AG04450 (cell line): ENCODE measurements at places on chromosomes 1 and 21. TPM values are rescaled to one million over a fixed set of nuclear protein-coding genes. Genes with fewer than 3 reads are reported as not detected.

DNA sequence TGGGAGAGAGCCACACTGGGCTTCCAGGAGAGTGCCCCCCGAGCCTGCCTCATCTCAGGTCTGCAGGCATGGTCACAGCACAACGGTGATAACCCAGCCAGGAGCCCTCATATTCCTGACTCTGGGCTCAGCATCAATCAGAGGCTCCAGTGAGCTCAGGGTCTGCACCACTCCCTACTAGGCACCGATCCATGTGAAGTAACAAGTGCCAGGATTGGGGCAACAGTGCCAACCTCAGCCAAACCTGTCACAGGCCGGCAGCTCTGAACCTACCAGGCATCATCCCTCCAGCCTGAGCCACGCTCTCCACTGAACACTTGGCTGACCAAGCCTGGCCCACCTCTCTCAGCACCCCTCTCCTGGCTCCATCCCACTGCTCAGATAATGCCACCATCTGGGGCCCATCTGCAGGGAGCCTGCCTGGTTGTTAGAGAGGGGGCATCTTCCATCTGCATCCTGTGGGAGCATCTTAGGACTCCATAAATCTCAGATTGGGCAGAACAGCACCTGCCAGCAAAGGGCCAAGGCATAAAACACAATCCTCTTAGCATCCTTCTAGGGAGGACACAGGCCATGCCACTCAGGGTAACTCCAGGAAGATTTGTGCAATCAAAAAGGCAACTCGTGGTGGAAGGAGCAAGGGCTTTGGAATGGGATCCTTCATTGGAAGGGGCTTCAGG, 213.7 kb upstream of the CSF3R start:
- DNase-seq = no peak

DNA sequence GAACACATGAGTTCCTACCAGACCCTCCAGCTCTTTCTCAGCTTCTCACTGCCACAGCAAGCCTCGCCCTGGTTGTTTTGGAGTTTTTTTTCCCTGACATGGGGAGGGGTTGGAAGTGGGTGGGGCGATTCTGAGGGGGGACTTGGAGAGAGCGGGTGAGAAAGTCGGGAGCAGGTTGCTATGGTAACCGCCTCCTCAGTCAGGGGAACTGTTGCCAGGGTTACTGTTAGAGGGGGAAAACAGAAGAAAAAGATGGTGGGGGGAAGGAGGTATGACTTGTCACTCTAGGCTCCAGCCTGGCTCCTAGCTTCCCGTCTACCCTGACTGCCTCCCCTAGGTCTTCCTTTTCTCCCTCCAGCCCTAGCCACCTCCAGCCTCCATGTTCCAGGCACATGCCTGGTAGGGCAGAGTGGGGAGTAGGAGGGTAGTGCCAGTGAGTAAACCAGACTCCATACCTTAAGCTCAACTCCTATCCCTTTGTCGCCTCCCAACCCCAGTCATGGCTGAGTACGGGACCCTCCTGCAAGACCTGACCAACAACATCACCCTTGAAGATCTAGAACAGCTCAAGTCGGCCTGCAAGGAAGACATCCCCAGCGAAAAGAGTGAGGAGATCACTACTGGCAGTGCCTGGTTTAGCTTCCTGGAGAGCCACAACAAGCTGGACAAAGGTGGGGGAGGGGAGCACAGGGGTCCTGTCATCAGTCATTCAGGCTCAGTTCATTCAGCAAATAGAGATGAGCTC, 6.0 kb downstream of the PEA15 start:
- DNase-seq = no peak

GRCh38 chr1:212738330-212738729, 38.7 kb upstream of the BATF3 start:
- DNase-seq = no peak

GRCh38 chr1:169309178-169310166, 58.1 kb downstream of the NME7 start:
- no peak for DNase-seq

DNA sequence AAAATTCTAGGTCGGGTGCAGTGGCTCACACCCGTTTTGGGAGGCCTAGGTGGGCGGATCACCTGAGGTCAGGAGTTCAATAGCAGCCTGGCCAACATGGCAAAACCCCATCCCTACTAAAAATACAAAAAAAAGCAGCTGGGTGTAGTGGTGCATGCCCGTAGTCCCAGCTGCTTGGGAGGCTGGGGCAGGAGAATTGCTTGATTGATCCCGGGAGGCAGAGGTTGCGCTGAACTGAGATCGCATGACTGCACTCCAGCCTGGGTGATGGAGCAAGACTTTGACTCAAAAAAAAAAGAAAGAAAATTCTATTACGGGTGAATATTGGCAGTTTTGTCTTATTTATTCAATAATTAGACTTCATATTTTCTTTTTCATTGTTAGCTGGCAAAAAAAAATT, 62.1 kb downstream of the SNX7 start:
- DNase-seq = no peak

PROX1 gene
- polyA plus RNA-seq = 0.07 TPM in 2 replicates

NCMAP gene
- polyA plus RNA-seq = not detected in 2 replicates

ANGPTL3 gene
- not detected in 2 replicates for polyA plus RNA-seq
